Ascending aorta (tissue), 2 donors: ENCODE measurements at places on chromosomes 2 and 18. TPM values are rescaled to one million over a fixed set of nuclear protein-coding genes. Genes with fewer than 3 reads are reported as not detected.

The UGT1A10 gene
- total RNA-seq: not detected

The LYG2 gene
- not detected for total RNA-seq

The SRBD1 gene
- 7.6 TPM for total RNA-seq

The MALL gene
- total RNA-seq: 38.5 TPM

The UGT1A4 gene
- total RNA-seq: not detected

GRCh38 chr2:44769349-44770011 lies 172.0 kb upstream of the SIX3 start:
- no peak for DNase-seq
- H3K4me1 ChIP-seq: no peaks in the 10 kb centered on the region
- H3K4me3 ChIP-seq: no peak overlapping the region
- H3K36me3 ChIP-seq: no peaks in the 10 kb centered on the region
- H3K27me3 ChIP-seq: no peaks in the 10 kb centered on the region

GRCh38 chr18:39840406-39840805 lies 2114.6 kb upstream of the PIK3C3 start:
- no peaks in the 10 kb centered on the region for H3K36me3 ChIP-seq
- H3K4me1 ChIP-seq: no peaks in the 10 kb centered on the region
- no peak for DNase-seq
- H3K27me3 ChIP-seq: no peaks in the 10 kb centered on the region
- no peak overlapping the region for H3K27ac ChIP-seq
- no peak overlapping the region for H3K4me3 ChIP-seq

GRCh38 chr2:38556006-38556801 lies 46.5 kb downstream of the HNRNPLL start:
- H3K4me1 ChIP-seq: no peaks in the 10 kb centered on the region
- no peak overlapping the region for H3K27ac ChIP-seq
- H3K27me3 ChIP-seq: no peaks in the 10 kb centered on the region

DNA sequence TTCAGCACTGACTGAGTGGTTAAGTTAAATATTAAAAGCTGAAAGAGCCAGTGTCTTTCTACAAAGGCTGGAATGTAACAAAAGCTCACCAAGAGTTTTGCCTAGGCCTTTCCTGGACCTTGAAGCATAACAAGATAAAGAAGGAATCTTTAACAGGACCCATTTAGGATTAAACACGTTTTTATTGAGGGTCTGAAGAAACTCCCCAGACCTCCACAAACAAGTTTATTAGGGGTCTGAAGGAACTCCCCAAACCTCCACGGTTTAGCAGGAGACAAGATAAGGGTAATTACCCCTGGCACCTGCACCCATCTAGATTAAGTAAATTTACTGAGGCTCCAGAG lies 104.0 kb downstream of the ACAA2 start:
- no peak for DNase-seq
- no peaks in the 10 kb centered on the region for H3K27me3 ChIP-seq
- no peaks in the 10 kb centered on the region for H3K4me1 ChIP-seq

- no peak overlapping the region for H3K27ac ChIP-seq
- no peak overlapping the region for H3K4me3 ChIP-seq
- no peak for DNase-seq
- H3K4me1 ChIP-seq: no peaks in the 10 kb centered on the region
Observed at GRCh38 chr2:17780546-17780945, 26.6 kb downstream of the GEN1 start.

- no peaks in the 10 kb centered on the region for H3K27me3 ChIP-seq
- no peaks in the 10 kb centered on the region for H3K36me3 ChIP-seq
- no peak overlapping the region for H3K27ac ChIP-seq
- DNase-seq: no peak
- no peaks in the 10 kb centered on the region for H3K4me1 ChIP-seq
- no peak overlapping the region for H3K4me3 ChIP-seq
Observed at GRCh38 chr2:218419630-218420216, 800 bp downstream of the VIL1 start.
